ENCODE measurements at places on chromosomes 2 and 18.

DNA sequence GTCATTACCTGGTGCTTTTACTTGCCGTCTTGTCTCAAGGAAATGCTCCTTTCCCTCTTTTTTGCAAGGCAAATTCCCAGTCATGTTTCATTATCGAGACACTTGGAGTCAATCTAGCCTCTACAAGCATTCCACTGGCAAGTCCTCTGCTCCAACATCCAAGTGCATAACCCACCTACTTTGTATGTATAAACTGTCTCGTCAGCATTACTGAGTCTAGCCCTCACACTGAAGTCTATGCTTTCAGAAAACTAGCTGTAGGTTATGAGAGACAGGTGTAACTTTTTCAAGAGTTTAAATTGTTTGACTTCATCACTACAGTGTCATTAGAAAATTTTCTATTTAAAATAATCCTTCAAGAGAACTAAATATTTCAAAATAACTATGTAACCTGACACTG is 319.2 kb downstream of the NBAS start:
- no peak for DNase-seq

- DNase-seq: no peak
Observed at GRCh38 chr2:8203364-8203763, 478.5 kb upstream of the ID2 start.

DNA sequence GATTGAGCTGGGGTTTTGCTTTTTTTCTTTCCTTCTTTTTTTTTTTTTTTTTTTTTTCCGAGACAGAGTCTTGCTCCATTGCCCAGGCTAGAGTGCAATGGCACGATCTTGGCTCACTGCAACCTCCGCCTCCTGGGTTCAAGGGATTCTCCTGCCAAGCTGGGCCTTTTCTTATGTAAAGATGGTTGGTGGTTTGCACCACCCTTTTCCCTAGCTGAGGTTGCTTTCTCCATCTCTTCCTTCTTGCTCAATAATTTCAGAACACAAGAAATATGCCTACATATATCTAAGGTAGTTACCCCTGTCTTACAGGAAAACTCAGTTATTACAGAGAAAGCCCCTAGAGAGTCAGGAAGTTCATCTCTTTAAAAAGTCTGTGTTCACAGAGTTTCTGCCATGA is 7.0 kb downstream of the TTC39C start:
- DNase-seq: no peak

- no peak for DNase-seq
Observed at GRCh38 chr2:95383635-95384027, 18.9 kb upstream of the FAHD2A start.

GRCh38 chr18:46051731-46052461 is 20.2 kb downstream of the PSTPIP2 start:
- no peak for DNase-seq

GRCh38 chr2:47179388-47179787 is 24.3 kb upstream of the STPG4 start:
- no peak for DNase-seq

DNA sequence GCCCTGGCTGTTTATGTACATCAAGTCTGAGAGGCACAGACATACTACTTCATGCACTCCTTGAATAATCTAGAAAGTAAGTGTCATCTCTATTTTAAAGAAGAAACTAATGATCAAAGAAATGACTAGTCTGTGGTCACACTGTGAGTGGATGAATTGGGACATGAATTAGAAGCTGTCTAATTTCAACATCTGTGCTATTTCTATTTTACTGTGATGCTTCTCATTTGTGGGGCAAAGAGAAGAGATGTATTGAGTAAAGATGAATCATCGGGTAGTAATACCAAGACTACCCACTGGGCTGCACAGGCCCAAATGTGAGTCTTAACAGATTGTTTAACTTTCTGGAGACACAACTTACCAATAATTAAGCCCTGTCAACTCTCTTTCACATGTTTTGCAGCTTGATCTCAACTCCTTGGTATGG is 42.4 kb upstream of the MTIF2 start:
- no peak for DNase-seq

DNA sequence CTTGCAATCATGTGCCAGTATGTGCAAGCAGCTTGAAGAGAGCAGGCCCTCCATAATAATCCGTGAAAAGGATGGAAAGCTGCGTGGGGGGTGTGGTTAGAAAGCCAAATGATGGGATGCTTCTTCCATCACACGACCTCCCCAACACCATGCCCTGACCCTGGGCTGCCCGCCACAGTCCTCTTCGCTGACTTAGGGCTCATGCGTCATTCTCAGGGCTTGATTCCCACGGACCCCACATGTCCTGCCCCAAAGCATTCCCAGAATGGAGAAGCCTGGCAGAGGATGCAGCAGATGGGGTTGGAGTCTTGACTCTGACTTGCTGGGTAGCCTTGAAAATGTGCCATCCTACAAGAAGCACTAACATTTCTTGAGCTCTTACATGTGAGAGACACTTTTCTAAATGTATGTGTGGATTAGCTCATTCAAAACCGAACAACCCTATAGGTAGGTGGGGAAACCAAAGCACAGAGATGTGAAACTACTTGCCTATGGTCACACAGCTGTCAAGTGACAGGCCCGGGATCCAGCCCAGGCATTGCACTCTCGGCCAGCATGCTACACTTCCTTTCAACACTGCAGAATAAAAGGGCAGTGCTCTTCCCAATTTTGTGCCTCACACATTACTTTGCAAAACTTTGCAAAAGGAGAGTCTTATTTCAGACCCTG is 3.7 kb downstream of the TNS1 start:
- no peak for DNase-seq

GRCh38 chr2:28390746-28391563 is 1.7 kb upstream of the FOSL2 start:
- no peak for DNase-seq

DNA sequence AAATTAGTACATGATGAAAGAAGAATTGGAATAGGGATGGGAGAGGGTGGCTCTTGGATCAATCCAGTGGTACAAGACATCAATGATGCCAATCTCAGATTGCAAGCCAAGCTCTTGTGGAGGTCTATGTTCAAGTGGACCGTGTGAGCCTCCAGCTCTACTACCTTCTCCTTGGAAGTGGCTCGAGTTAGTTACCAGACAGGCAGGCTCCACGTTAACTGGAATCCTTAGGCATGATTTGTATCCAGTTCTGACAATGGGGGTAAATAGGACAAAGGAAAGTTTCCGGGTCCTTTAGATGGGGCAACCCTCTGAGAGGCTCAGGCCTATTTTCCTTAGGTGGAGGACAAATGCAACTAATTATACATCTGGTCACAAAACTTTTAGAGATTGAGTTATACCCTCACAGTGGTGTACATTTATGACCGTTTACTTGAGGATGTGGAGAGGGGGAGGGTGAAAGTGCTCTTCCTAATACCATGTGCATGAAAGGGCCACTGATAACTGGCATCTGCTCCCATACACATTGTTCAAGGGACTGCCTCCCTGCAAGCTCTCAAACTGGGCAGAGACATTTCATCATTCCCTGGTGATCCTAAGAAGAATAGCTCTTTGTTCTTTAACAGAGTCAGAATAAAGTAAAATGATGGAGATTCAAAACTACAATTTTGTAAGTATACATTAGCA is 180.2 kb downstream of the SOCS6 start:
- no peak for DNase-seq

DNA sequence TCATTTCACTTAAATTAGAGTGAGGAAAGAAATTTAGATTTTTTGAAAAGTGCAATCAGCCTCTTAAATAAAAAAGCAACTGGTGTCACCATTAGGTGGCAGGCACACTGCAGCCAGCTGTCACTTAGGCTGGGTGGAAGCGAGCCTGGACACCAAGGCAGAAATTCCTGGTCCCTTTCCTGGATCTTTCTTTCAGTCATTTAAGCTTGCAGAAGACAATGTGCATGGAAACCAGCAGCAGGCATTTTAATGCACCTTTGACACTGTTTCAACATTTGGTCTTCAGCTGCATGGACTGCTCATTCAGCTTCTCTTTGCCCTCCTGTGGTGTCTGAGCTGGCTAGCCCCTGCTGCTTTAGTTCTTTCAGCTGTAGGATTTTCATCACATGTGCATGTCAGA is 61.0 kb downstream of the AQP4 start:
- no peak for DNase-seq

DNA sequence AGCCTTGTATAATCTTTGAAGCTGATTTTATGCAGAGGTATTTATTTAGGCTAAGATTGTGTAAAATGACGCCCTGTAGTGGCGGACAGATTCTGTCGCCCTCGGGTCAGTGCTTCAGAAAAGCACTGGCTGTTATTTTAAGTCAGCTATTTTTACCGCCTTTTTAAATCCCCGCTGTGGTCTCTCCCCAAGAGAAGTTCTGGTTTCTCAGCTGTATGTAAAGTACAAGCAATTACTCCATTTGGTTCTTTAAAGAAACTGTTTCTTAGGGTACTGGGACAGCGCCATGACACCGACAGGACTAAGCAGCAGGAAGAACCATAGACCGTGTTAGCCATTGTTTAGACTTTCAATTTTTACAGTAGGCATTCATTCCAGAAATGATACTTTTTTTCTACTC is 65.0 kb downstream of the UGGT1 start:
- DNase-seq: no peak

DNA sequence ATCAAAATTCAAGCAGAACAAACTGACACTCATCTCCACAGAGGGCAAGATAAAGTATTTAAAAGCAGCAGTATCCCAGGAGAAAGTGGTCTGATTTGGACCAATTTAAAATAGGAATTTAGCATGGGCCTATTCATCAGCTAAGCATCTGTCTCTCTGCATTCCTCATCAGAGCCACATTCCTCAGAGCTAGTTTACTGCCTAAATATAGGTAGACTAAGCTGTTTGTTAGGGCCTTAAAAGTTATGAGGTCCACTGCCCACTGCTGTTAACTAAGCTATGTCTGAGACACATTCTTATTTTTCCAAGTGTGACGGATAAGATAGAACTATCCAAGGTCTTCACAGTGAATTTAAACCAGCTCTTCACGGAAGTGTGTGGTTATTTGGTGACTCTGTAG is 17.6 kb downstream of the NEB start:
- DNase-seq: no peak

GRCh38 chr18:46070815-46071652 is 1.0 kb downstream of the PSTPIP2 start:
- no peak for DNase-seq

DNA sequence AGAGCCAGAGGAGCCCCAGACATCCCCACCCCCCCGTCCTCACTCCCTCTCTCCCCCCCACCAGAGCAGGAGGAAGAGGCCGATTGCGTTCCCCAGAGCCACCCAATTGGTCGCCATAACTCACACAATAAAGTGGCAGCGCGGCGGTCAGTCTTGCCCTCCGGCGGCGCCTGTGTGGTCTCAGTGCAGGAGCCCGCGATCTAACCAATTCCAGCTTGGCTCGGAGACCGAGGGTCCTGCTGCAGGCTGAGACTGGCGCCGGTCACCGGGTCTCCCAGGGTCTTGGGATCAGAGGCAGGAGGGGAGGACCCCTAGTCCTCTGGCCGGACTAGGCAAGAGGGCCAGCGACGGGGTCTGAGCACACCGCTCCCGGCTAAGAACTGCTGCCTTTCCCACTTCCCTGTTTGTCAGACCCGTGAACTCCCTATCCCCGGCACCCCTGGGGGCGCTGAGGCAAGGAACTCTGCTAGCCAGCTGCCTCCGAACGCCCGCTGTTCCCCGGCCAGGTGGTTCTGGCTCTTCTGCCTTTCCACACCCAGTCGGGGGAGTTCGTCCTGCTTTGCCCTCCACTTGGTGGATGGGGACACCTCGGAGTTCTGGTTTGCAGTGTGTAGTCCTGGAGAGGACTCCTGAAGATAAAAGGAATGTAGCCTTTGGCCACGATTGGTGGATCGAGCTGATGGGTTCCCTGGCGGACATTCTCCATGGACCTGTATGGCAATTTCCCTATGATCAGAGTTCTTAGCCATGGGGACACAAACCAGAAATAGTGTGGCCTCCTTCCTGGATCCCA is 1.0 kb upstream of the HOXD12 start:
- DNase-seq: no peak

- DNase-seq: no peak
Observed at GRCh38 chr2:238462782-238463396, 36.2 kb downstream of the ASB1 start.

DNA sequence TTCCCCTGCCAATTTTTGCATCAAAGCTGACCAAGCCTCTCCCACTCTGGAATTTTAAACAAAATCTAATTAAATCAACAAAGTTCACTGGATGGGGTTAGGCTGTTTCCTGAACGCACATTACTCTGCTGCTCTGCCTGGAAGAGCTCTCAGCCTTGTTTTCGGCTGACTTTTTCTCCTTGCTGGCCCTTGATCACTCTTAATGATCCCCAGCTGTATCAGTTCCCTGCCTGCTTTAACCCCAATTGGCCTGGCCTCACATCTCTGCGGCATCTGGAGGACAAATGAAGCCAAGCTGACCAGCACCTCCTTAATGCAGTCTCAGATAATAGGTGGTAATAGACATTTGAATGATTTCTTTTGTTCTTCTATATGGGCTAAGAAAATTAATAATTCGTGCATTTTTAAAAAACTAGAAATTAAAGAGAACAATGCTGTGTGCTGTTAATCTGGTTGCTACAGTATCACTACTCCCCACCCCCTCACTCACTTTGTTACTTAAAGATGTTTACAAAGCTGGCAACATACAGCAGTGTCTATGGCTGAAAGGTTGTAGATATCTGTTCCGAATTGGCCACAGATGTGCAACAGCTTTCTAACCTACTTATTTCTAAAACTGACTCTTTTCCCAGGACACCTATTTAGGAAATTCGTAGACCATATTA is 415.2 kb upstream of the KCNH7 start:
- DNase-seq: no peak

DNA sequence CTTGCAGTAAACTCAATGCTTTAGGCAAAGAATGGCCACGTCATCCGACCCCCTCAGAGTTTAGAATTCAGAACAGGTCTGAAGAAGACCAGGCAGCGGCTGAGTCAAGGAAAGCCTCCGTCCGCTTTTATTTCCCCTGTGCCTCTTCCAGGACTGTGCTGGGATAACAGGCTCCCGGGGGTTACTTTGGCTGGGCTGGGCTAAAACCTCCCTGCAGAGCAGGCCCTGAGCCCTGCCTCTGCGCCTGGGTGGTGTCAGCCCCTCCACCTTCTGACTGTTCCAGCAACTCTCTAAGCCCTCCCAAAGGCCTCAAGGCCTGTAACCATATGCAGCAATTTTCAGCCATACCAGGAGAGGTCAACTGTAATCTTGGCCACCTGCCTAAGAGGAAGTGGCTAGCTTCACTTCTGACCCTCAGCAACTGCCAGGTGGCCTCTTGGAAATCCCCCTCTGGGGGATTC is 166.5 kb downstream of the RPIA start:
- DNase-seq: no peak

- DNase-seq: no peak
Observed at GRCh38 chr2:208156439-208156838, 7.0 kb downstream of the CRYGA start.

DNA sequence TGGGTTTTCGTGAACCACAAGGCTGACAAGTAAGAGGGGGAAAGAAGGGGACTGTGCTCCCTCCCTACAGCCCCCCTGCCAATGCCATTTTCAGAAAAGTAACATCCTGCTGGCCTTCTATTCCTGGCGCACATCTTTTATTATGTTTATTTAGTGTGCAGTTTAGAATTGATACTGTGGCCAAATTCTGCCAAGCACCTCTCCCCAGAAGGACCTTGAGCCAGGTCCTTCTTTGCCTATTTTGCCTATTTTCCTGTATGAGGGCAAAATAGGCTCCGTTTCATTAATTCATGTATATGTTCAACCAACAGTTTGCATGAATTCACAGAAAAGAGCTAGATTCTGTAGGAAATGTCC is 136.0 kb downstream of the MYO3B start:
- no peak for DNase-seq
